ENCODE measurements at places on chromosomes 7 and 10.

DNA sequence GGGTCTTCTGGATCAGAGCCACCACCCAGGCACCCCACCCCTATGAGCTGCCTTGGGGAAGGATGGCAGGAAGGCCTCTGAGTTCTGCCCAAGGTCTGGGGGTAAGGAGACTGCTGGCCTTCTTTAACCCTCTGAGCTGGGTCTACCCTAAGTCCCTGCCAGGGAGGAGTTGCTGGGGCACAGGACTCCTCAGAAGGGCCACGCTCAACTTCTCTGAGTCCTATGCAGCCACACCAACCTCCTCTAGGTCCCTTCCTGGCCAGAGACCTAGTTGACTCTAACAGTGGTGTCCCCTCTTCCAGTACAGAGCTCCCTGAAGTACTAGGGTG is 2.6 kb upstream of the NEURL1 start:
- DNase-seq = no peak

DNA sequence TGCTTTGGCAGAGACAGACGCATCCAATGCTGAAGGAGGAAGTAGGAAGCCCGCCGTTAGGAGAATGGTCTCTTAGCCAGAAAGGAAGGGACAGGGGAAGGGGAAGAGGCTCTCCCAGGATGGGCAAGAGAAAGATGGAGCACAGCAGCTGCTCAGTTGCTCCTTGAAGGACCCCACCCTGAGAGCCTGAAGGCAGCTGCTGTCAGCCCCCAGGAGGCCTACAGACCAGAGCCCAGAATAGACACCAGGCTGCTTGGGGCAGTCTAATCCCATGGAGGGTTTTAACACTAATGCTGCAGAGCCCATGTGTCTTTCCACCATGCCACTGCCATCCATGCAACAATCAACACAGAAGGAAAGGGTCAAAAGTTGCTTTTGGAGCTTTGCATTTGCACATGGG is 3.5 kb upstream of the C7orf33 start:
- no peak for DNase-seq

DNA sequence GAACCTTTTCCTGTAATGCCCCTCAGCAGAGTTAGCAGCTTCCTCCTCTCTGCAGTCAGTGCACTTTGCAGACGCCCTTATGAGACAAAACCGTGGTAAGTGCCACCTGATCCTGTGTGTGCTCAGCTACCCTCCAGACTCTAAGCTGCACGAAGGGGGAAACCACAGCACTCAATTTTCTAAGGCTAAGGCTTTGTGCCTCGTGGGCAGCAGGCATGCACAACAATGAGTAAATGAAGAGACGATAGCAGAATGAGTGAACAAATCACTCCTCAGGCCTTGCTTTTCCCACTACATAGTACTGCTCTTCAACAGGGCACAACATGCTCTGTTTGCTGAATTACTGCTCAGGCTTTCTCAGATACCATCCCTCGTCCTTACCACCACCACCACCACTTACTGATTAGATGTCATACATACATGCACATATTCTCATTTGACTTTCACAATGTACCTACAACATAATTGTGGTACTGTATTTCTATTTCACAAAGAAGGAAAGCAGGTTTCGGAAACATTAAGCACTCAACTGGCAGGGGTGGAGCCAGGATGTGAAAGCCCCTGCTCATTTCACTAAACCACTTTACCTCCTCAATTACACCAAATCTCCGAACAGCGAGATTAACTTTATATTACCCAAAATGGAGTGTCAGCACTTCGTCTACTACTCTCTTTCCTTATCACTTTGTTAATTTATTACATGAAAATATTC is 85.4 kb downstream of the ICA1 start:
- DNase-seq = no peak

GRCh38 chr7:8260871-8261694 is 884 bp downstream of the ICA1 start:
- no peak for DNase-seq

DNA sequence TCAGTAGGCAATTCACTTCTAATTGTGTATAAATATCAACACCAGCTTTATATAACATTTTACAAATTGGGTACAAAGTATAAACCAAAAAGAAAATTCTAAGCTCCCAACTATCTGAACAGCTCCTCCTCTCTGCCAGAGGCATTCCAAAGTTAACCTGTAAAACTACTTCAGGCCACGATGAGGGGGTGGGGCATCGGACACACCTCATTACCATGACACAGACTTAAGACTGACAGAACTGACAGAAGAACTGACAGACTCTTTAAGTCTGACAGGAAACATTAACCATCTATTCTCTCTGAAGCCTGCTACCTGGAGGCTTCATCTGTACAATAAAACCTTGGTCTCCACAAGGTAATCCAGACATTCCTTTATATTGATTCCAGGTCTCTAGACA is 12.3 kb downstream of the ESYT2 start:
- DNase-seq = no peak

DNA sequence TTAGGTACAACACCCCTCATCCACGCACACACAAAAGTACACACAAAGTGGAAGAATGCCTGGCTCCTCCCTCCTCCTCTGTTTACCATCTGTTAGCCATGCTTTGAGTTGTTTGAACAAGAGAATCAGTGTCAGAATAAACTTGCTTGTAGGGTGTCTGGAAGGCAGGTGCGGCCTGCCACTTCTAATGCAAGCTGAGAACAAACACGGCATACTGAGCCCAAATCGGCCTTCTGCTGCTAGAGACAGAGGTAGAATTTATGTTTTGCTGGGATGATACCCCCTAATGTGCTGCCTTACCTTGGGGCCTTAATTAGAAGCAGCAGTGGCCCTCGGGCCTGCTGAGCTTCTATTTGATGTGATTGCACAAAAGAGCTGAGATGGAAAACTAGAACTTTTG is 24.9 kb upstream of the FAM180A start:
- no peak for DNase-seq

GRCh38 chr10:12566161-12567115 is 217.1 kb downstream of the CAMK1D start:
- peak; percentile 6 for DNase-seq

GRCh38 chr10:35463878-35464277 is 127.6 kb downstream of the CCNY start:
- DNase-seq = no peak

GRCh38 chr10:132534391-132535064 is 3.1 kb upstream of the INPP5A start:
- no peak for DNase-seq

DNA sequence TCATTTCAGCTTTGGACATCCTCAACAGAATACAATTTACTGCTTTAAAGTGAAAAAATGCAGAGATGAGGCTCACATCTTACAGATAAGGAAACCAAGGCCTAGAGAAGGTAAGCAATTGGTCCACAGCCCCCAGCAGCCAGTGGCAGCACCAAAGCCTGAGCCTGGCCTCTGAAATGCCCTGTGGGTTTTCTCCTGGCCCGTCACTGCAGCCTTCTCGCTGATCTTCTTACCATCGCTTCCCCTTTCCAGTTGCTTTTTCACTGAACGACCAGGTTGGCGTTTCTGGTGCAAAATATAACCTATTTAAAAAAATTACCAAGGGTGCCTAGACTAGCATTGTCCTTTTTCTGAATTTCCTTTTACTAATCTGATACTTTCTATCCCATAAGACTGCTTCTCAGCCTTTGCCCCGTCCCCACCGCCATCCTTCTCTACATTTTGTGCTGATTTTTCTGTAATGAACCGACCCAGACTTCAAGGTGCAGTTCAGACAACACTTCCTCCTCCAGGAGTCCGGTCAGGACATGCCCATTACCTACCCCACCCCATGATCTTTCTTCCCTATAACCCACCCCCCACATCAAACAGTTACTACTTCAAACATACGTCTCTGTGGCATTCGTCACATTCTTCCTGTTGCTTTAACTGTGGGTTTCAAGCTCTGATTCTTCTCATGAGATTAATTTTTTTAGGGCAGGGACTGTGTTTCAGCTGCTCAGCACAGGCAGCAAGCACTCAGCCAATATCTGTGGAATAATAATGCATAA is 289.4 kb downstream of the DNAJB6 start:
- no peak for DNase-seq

- peak; percentile 37 for DNase-seq
These were observed 27.9 kb downstream of the BBS9 start for GRCh38 chr7:33157311-33157710.

- no peak for DNase-seq
These were observed 32.8 kb downstream of the GSAP start for GRCh38 chr7:77383333-77383740.

GRCh38 chr7:2719007-2719406 is 31.0 kb downstream of the AMZ1 start:
- no peak for DNase-seq

GRCh38 chr7:134850066-134850465 is 70.6 kb downstream of the CALD1 start:
- DNase-seq = no peak

DNA sequence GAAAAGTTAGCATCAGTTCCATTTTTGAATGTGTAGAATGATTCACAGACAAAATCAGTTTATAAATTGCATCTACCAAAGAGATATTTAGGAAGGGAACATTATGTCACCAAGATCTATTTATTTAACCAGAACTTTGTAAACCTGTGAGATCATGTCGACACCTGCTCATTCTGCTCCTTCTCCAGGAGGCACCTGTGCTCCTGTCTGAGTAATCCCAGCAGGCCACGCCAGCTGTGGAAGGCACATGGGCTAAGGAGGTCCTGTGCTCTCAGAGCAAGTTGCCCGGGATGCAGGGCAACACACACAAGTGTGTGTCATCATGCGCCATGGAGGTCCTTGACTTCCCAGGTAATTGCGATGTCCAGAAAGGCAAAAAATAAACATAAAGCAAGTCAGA is 45.5 kb upstream of the ADARB2 start:
- no peak for DNase-seq

GRCh38 chr7:92809760-92810573 is 26.4 kb downstream of the CDK6 start:
- DNase-seq = no peak

DNA sequence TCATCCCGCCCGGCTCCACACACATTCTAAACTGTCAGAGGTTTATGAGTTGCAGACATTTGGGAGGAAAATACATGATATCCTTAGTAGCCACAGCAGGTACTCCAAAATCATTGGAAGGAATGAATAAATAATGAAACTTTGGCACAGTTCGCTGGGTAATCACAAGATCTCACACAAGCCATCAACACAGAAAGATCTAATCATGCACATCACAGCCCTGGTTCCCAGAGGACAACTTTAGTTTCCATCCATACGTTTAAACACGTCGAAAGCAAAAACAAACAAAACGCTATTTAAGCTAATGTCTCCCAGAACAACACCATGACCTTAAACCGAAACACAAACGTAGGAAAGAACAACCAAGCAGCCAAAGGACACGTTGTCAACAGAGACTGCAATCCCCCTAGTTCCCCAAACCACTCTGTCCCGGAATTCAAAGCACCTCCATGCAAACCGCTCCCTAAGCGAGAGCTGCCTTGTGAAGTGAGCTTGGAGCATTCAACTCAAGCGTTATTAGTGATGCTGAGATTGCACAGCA is 12.3 kb downstream of the SVIL start:
- no peak for DNase-seq

DNA sequence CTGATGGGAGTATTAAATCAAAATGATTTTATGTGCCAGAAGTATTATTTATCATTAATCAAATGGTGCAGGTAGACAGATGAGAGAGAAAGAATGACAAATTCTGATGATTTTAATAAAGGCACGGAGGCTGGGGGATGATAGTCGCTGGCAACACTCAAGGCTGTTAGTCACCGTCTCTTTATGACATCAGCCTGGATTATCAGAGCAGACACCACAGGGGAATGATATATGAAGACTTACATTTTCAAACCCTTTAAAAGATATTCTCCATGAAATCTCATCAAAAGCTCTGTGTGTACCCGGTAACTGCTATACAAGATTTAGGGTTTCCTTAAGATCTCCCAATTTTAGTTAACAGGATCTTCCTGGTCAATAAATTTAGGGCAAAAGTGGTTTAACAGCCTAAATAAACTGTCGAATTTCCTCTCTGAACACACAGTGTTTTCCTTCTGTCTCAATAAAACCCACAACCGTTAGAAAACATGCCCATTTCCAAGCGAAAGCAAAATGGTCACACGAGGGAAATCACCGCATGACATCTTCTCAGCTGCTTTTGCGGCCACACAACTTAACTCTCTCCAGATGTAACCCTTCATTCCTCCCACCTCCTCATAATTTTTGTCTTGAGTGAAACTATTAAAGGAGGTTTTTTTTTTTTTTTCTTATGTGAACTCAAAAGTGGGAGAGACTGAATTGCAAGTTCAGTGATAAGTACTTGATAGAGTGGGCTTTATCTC is 133.2 kb upstream of the FAM171A1 start:
- peak; percentile 69 for DNase-seq

DNA sequence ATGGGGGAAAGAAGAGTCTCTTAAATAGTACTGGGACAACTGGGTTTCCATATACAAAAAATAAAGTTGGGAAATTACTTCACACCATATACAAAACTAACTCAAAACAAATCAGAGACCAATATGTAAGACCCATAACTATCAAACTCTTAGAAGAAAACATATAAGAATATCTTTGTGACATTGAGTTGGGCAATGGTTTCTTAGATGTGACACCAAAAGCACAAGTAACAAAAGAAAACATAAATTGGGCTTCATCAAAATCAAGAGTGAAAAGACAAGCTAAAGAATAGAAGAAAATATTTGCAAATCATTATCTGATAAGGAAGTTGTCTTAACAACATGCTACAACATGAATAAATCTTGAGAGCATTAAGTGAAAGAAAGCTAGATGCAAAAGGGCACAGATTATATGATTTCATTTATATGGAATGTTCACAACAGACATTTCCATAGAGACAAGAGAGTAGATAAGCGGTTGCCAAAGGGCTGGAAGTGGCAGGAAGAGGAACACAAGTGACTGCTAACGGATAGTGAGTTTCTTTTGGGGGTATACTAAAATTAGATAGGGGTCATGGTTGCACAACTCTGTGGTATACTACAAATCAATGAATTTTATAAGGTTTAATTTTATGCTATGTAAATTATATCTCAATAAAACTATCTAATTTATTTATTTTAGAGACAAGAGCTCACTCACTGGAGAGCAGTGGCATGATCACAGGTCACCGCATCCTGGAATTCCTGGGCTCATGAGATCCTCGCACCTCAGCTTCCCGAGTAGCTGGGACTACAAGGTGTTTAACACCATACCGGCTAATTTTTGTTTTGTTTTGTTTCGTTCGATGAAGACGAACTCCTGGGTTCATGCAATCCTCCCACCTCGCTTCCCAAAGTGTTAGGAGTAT is 35.4 kb downstream of the JMJD1C start:
- DNase-seq = no peak
